HS-27A (cell line): ENCODE measurements at places on chromosomes 16 and 17.
A peak's percentile ranks its signal among the peaks of the same experiment; 100 is the strongest.

GRCh38 chr17:60403962-60404361 lies 12.0 kb upstream of the USP32 start:
- no peak for DNase-seq

- no peak for DNase-seq
Measured at GRCh38 chr17:17668775-17669579, 12.3 kb upstream of the RAI1 start.

DNA sequence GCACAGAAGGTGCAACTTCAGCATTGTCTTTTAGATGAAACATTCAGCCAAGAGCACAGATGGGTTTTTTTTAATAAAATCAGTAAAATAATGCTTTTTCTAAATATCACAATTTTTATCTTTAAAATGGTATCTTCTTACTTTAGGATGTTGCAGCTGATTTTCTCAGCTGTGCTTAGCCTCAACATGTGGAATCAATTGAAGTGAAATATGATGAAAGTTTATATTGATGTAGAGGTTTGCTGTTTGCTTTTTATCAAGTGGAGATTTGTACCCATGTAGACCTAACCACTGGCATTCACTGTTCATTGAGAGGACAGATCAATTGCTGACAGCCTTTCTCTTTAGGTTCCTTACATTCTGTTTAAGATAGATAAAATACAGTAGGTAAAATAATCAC lies 107.8 kb downstream of the CYB561 start:
- no peak for DNase-seq

DNA sequence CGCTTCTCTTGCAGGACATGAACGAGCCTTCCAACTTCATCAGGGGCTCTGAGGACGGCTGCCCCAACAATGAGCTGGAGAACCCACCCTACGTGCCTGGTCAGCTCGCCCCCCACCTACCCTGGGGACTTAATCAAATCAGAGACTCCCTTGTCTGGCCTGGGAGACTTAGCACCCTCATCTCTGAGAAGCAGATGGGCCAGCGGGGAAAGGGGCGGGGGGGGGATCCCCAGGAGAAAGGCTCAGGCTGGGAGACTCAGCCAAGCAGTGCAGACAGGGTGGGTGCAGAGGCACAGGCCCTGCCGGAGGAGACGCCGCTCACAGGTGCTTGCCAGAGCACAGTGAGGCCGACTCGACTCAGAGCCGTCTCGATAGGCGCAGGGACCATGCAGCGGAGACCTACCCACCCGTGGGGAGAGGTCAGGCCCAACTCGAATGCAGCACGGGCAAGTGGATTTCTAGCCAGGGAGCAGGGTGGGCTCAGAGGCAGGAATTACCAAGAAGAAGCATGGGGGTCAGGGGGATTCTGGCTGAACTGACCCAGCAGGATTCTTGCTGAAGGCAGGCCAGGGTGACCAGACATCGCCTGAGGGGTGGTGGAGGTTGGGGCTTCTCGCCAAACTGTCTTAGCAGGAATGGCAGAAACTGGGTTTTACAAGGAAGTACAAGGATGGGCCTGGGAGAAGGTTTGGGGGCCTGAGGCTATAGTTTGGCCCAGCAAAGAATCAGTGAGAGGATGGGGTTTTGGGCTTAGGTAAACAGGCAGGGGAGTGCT lies 9.7 kb downstream of the GAA start:
- DNase-seq: no peak

DNA sequence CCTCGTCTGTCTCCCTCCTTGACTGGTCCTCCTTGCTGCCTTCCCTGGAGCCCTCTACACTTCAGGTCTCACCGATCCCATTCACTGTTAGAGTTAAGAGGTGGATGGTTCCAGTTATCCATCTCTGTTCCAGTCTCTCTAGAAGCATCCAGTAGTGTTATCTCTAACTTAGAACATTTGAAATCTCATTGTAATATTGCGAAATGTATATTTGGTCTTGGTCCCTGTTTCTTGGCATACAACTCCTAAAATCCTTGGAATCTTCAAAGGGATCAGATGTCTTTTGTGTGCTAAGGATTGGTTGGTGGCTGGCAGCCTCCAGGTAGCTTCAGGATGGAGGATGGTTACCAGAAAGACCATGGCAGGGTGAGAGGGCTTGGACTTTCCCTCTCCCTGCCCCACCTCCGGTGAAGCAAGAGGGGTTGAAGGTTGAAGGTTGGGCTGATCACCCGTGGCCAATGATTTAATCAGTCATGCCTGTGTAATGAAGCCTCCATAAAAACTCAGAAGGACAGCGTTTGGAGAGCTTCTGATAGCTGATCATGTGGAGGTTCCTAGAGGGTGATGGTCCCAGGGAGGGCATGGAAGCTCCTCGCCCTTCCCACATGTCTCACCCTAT lies 59.1 kb downstream of the NTN1 start:
- DNase-seq: no peak

DNA sequence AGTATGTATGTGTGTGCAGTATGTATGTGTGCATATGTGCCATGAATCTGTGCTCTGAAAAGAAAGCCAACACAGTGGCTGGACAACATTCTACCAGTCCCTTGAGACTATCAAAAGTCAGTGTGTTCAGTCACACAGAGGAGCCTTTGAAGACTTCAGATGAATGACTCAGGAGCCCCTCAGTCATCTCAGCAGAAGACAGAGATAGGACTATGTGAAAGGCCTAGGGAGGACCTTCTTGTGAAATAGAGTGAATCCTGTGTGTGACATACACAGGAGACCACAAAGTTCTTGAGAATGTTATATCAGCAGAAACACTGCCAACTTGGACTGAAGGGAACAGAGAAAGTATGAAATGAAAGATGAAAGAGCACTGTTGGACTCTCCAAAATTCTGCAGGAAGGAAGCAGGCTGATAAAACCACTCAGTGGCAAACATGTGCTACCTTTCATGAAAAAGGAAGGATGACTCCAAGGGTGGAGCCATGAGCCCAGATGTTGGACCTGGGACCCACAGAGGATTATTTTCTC lies 108.4 kb downstream of the METRNL start:
- no peak for DNase-seq

DNA sequence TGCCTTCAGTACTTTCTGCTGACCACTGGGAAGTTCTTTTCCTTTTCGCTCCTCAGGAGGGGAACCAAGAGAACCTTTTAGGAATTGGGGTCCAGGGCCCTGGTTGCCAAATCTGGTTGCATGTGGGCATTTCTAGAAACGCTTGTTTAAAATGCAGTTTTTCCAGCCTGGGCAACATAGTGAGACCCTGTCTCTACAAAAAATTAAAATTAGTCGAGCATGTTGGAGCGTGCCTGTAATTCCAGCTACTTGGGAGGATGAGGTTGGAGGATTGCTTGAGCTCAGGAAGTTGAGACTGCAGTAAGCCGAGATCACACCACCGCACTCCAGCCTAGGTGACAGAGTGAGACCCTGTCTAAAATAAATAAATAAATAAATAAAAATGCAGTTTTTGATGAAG lies 1.2 kb downstream of the PNPO start:
- DNase-seq: no peak

- DNase-seq: no peak
Measured at GRCh38 chr16:8776129-8776584, 21.3 kb downstream of the TMEM186 start.

DNA sequence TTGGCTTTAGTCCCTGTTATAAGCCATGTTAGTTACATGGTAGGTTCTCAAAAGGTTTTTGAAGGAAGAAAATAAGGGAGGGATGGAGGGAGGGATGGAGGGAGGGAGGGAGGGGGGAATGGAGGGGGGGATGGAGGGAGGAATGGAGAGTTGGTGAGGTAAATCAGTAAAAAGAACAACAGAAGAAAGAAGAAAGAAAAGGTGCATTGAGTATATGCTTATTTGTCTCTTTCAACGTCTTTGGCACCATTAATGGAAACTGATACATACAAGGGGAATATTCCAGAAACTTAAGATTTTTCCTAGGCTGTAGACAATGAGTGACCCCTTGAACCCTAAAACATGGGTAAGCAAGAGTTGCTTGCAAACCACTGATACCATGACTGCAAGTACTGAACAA lies 1056.3 kb downstream of the CDH11 start:
- no peak for DNase-seq

- no peak for DNase-seq
Measured at GRCh38 chr16:11431915-11432465, 86.7 kb downstream of the RMI2 start.

GRCh38 chr16:50612849-50613198 lies 64.6 kb downstream of the NKD1 start:
- DNase-seq: no peak

DNA sequence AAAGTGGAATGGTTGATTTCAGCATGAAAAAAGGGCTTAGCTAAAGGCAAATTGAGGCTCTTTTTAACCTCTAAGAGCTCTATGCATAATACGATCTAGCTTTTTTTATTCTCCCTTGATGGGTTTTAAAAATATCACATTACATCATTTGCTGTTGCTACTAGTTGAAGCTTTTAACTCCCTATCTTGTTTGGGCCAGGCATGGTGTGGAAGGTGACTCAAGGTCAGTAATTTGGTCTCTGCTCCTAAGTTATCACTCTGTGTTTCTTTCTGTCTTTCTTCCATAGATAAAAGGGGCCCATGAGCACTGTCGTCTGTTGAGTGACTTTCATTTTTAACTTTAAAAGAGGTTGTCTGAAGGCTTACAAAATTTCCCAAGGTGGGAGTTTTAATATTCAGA lies 58.1 kb upstream of the GOT2 start:
- no peak for DNase-seq

- DNase-seq: no peak
Measured at GRCh38 chr17:62592341-62593099, 35.0 kb upstream of the MRC2 start.

- no peak for DNase-seq
Measured at GRCh38 chr17:76365256-76365903, 11.7 kb upstream of the PRPSAP1 start.

- DNase-seq: peak; percentile 41
Measured at GRCh38 chr16:84832488-84833143, 12.8 kb downstream of the CRISPLD2 start.

GRCh38 chr16:24001710-24002109 lies 165.9 kb downstream of the PRKCB start:
- no peak for DNase-seq

DNA sequence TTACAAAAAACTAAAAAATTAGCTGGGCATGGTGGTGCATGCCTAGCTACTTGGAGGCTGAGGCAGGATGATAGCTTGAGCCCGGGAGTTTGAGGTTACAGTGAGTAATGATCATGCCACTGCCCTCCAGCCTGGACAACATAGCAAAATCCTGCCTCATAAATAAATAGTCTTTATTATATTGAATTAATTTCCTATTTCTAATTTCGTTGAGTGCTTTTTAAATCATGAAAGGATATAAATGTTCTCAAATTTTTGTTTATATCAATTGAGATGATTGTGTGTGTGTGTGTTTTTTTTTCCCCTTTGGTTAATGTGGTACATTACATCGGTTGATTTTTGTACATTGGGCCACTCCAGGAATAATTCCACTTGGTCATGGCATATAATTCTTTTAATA lies 32.0 kb upstream of the AQP8 start:
- DNase-seq: no peak

DNA sequence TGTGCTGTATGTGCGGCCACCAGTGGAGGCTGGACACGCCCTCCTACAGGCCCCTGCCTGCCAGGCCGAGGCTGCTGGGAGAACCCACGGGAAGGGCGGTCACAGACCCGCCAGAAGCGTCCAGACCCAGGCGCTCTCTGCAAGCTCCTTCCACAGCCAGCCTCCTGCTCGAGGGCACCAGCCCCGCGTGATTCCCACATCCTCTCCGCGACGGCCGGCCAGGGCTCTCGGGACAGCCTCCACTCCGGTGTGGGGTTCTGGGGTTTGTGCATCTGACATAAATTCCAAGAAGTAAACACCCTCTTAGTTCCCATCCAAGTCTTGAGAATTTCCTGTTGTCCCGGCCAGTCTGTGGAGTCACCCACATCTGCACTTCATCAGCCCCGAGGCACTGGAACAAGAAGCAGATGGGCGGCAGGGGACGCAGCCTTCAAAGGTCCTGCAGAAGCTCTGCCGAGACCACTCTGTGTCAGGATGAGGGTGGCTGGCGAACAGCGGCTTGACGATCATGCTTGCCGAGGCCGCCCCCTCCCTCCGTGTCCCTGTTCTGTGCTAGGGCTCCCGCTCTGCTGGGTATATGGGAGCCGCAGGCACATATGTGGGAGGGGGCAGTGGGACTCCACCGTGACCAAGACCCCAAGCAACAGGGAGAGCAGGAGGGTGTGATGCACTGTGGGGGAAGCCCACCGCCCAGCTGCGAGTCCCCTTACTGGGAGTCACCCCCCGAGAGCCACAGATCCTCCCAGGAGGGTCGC lies 2.4 kb upstream of the TMEM204 start:
- DNase-seq: no peak

GRCh38 chr17:74432766-74433391 lies 991 bp downstream of the GPRC5C start:
- DNase-seq: no peak

DNA sequence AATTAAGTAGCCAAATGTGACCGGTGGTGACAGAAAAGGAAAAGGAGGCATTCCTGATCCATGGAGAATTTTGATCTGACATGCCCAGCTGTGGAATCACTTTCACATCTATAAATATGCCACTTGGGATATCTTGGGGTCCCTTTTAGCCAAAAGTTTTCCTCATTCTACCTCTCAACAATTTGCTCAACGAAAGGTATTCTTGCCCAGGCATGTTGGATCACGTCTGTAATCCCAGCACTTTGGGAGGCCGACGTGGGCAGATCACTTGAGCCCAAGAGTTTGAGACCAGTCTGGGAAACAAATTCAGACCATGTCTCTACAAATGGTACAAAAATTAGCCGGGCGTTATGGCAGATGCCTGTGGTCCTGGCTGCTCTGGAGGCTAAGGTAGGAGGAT lies 24.3 kb downstream of the LITAF start:
- DNase-seq: no peak

DNA sequence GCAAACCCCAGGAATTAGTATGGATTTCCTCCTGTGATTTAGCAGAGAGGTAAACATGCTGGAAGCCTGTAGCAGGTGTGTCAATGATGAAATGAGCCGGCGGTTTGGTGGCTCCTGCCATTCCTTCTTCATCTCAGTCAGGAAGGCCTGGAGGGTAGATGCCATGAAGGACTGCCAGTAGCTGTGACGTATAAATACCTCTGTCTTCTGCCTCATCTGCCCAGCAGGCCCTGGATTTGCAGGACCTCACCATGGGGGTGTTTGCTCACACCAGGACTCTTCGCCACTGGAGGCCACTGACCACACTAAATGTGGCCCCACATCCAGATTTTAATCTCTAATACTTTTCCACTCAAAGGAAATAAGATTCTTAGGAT lies 16.1 kb upstream of the SLC4A1 start:
- no peak for DNase-seq

DNA sequence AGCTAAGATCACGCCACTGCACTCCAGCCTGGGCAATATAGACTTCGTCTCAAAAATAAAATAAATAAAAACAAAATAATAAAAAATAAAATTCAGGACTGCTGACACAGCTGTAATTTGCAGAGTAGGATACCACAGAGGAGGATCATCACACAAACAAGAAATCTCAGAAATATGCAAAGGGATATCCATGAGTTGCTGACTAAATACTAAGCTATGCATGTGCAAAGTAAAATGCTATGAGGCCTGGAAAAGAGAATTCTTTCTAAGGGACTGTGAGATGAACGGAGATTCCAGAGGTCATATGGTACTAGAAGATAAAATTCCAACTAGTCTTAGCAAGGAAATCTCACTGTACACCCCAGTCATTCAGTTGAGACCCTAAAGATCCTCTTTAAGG lies 74.8 kb downstream of the SLC39A11 start:
- peak; percentile 59 for DNase-seq
